ENCODE measurements at places on chromosomes 5 and 9. TPM values are rescaled to one million over a fixed set of nuclear protein-coding genes. Genes with fewer than 3 reads are reported as not detected.

HMCN2 gene
- 0.06 TPM for total RNA-seq

PTGDS gene
- total RNA-seq, result 0.59 TPM

IL17B gene
- not detected for total RNA-seq

IER5L gene
- 33.2 TPM for total RNA-seq

GPR151 gene
- total RNA-seq, result not detected

OR2S2 gene
- total RNA-seq, result not detected

CCNI2 gene
- not detected for total RNA-seq

PCSK1 gene
- 0.35 TPM for total RNA-seq

ALDOB gene
- not detected for total RNA-seq

PDCD1LG2 gene
- 0.46 TPM for total RNA-seq

GRIN1 gene
- total RNA-seq, result 0.22 TPM

SLC6A18 gene
- total RNA-seq, result not detected

FSTL4 gene
- total RNA-seq, result 4.0 TPM

LAMC3 gene
- total RNA-seq, result 2.1 TPM

TAS2R1 gene
- not detected for total RNA-seq

VPS13A gene
- total RNA-seq, result 8.8 TPM

IFNK gene
- not detected for total RNA-seq

ZSWIM6 gene
- 4.6 TPM for total RNA-seq

CNTLN gene
- 4.5 TPM for total RNA-seq

SLC4A9 gene
- not detected for total RNA-seq

SMIM33 gene
- not detected for total RNA-seq

PCDHA12 gene
- total RNA-seq, result 2.8 TPM
